ENCODE measurements at places on chromosomes 11 and 22.

DNA sequence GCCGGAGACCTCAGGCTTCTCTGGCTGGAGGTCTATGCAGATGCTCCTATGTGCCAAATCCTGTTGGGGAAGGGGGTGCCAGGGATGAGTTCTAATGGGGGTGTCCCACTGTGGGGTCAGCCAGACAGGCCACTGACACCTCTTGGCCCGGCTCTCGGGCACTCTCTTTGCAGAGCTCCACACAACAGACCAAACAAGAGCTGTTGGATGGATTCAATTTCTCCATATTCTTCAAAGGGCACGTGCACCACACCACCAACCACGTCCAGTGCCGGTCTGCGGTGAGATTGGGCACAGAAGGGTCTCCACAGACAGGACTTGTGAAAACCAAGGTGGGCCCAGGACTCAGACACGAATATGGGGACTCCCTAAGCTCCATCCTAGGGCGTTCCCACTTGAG is 2.2 kb upstream of the RGL4 start:
- DNase-seq, result no peak

DNA sequence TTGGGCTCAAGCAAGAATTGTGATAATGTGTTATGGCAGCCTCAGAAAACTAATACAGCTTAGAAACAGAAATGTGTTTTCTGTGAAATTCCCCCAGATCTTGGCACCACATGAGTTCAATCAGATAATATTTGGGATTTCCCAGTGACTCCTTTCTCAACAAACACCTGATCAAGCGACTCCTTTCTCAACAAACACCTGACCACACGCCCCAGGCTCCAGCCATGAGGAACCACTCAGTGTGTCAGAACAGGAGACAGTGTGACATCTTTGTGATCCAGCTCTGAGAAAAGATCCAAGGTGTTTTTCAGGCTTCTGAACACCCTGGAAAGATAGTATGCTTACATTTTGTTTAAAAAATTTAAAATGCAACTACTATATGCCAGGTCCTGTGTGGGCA is 1.9 kb upstream of the UVRAG start:
- no peak for DNase-seq

GRCh38 chr11:37712251-37712650 is 1114.2 kb upstream of the RAG2 start:
- DNase-seq, result peak; percentile 1

- peak; percentile 89 for DNase-seq
Measured at GRCh38 chr11:118240999-118241763, 11.0 kb downstream of the MPZL3 start.

DNA sequence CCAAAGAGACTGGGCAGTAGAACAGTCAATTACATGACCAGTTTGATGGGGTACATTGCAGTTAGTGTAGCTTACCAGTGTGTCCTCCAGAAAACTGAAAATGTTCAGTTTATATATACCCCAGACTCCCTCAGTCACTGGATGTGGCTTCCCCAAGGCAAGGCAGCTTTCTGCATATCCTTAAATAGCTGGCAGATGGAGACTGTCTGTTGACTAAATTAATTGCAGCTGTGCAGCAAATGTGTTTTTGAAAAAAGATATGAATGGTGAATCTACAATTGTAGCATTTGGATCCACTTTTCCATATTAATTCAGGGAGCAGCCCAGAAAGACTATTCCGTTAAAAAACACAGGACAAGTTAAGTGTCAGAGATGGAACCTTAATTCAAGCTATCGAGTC is 565.1 kb upstream of the CCDC179 start:
- DNase-seq, result no peak

GRCh38 chr11:1308743-1309497 is 512 bp downstream of the TOLLIP start:
- no peak for DNase-seq

DNA sequence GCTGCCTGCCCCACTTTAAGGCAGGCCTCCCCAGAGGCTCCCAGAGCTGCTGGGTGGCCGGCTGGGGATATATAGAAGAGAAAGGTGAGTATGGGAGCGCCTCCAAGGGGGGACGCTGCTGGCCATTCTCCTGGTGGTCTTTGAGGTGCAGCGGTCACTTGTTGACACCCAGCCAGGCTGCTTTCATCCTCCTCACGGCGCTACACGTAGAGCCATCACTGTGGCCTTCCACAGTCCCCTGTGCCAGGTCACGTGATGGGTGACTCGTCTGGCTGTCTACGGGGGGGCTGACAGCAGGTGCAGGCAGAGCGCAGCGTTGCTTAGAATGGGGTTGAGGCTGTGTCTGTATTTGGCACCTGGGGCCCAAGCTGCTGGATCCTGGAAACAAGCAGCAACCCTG is 1.9 kb downstream of the ACR start:
- no peak for DNase-seq

DNA sequence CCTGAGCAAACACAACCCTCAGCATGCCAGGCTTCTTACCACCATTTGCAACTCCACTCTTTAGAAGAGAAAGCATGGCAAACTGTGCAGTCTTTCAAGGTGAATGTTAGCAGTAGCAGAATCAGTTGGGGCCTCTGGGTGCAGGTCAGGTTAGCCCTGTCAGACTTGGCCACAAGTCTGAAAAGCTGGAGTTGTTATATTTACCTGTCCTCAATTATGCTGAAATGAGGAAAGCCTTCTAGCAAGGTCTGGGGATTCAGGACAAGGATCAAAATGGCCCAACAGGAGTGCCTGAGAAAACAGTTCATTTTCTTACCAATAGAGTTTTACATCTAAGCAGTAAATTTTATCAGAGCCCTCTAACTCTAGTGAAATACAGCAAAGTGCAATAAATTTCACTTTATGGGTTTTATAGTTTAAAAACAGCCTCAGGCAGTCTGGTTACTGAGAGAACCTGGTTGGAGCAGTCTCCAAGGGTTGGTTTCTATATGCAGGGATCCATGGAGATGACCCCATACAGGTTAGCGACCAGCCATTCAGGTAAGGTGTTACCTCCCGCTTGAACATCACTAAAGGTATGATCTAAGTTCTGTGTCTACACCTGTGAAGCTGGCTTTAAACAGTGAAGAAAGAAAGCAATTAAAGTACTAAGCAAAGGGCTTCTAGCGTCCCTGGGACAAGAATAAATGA is 212.5 kb upstream of the MPPED2 start:
- no peak for DNase-seq

GRCh38 chr11:100715165-100715761 is 28.2 kb downstream of the ARHGAP42 start:
- no peak for DNase-seq

DNA sequence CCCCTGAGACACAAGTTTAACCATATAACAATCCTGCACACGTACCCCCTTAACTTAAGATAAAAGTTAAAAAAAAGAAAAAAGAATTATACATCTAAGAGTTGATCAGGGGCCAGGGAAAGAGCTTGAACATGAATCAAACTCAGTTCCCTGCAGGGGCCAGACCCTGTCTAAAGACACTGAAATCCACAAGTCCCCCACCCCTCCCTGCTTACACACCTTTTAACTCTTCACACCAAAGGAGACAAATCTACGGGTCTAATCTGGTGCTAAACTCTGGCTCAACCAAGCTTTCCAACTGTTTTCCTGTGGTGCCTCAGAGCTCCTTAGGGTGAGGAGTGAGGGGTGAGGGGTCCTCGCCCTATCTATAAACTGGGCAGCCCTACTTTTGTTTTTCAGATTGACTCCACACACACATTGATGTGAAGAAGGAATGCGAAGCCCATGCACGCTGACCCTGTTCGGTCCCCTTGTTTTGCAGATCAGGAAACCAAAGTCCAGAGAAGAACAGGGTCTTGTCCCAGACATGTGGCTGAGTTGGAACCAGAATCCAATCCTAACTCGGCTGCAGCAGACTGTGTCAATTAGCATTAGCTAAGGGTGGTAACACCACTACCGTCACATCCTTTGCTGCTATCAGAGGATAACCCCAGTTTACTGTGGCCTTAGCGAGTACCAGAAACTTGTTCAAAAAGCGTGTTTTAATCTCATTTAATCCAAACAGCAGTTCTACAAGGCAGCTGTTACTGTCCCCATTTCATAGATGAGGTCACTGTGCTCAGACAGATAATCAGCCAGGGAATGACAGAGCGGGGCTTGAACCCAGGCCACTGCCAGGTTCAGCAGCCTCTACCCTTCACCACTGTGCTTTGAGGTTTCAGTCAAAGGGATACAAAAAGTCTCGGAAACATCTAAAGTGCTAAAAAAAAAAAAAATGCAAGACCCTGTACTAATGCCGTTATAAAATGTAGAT is 145.2 kb upstream of the SYT13 start:
- DNase-seq, result no peak

DNA sequence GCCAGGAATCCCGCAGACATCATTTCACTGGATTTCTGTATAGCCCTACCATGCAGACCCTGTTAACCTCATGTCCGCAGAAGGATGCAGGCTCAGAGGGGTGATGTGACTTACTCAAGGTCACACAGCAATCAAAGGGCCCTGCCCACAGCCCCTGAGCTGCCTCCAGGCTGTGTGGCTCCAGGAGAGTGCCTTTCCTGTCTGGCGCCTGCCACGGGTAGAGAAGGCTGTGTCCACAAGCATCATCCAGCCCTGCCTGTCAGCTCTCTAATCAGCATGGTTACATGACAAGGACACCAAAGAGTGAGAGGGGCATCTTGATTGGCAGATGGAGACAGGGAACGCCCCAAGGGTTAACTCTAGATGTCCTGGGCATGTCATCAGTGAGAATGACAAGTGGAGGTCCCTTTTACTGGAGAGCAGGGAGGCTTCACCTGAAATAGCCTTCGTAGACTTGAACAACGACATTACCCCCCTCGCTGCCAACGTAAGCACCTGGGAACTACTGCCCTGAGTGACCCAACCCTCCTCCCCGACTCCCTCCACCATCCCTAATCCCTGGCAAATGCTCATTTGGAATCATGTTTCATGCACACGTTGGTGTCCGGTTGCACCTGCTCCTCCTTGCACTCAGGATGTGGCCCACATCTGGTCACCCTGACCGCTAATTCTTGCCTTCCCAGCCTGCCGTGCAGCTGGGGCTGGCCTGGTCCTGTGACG is 6.9 kb downstream of the FGF19 start:
- no peak for DNase-seq

GRCh38 chr11:122038543-122038942 is 77.5 kb downstream of the BLID start:
- DNase-seq, result no peak

DNA sequence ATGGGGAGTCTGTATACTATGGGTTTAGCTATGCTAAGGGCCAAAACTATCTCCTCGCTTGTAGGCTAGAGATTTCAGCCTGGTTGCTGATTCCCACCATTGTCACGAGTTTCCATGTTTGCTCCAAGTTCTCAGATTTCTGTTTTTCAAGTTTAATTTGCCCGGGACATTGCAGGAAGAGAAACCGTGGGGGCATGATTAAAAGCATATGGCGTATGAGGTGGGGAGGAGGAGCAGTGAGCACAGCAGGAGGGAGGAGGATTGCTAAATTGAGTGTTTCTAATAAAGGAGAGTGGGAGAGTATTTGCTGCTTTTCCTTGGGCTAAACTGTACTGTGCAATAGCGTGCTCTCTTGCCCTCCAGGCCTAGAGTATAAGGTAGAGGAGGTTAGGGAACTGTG is 558.4 kb downstream of the METTL15 start:
- DNase-seq, result no peak

DNA sequence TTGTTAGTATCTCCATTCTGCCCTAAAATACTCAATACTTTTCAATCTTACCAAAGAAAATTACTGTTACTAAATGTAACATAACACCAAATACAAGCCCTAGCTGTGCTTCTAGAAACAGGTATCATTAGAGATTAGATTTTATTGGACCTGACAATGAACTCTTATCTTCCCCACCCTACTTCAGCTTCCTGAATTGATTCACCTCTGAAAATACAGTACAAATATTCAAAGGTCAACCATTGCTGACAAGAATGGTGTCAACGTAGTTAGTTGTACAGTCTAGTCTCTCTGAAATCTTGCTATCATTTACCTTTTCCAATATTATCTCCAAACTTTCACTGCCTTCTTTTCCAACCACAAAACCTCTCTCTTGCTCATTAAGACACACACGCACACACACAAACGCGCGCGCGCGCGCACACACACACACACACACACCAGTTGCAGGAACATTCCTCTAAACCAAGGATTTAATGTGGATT is 22.4 kb downstream of the LRRC4C start:
- no peak for DNase-seq

Measured in hematopoietic multipotent progenitor cell treated with erythropoietin and hydrocortisone succinate and interleukin-3 and kit ligand, for 8 days (in vitro differentiated cells).